Aorta (tissue), 5 donors: ENCODE measurements at places on chromosomes 5 and 9. TPM values are rescaled to one million over a fixed set of nuclear protein-coding genes. Genes with fewer than 3 reads are reported as not detected.

GRCh38 chr9:91258451-91258850 is 103.3 kb downstream of the AUH start:
- no peaks in the 10 kb centered on the region for H3K4me1 ChIP-seq
- H3K4me3 ChIP-seq: no peak overlapping the region
- no peaks in the 10 kb centered on the region for H3K27me3 ChIP-seq
- DNase-seq: no peak

DNA sequence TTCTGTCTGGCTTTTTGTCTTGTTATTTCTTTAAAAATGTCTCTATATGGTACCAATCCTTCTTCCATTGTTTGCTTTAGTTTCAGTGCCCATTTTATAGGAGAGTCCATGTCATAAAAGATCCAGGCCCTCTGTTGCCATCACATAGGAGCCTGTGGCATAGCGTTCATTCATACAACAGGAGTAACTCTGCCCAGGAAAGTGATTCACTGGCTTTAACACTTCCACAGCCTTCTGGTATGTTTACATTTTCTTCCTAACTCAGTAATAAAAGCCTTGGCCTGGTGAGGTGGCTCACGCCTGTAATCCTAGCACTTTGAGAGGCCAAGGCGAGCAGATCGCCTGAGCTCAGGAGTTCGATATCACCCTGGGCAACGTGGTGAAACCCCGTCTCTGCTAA is 519.3 kb upstream of the PTGER4 start:
- H3K4me1 ChIP-seq: no peaks in the 10 kb centered on the region
- no peak overlapping the region for H3K4me3 ChIP-seq
- H3K27ac ChIP-seq: no peak overlapping the region
- no peak for DNase-seq
- no peaks in the 10 kb centered on the region for H3K27me3 ChIP-seq

GRCh38 chr9:120299785-120300184 is 280.2 kb downstream of the CDK5RAP2 start:
- no peak for DNase-seq
- H3K27me3 ChIP-seq: no peaks in the 10 kb centered on the region
- no peaks in the 10 kb centered on the region for H3K36me3 ChIP-seq
- no peaks in the 10 kb centered on the region for H3K4me1 ChIP-seq

The OR13F1 gene
- not detected for total RNA-seq

DNA sequence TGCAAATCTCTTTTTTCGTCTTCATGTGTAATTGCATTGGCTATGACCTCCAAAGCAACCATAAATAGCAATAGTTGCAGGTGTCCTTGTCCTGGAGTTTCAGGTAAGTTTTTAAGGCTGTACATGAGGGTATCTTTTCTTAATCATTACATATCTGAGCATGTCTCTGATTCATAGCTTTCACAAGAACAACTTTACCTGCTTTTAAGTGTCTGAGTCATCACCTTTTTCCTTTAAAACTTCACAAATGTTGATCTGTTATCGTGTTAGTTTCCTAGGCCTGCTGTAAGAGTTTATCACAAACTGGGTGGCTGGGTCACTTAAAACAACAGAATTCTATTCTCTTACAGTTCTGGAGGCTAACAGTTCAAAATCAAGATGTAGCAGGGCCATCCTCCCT is 13.8 kb downstream of the GARNL3 start:
- H3K4me3 ChIP-seq: no peak overlapping the region
- H3K27ac ChIP-seq: no peak overlapping the region
- peaks cover 3% of the 10 kb centered on the region for H3K4me1 ChIP-seq
- no peak for DNase-seq

The VLDLR gene
- total RNA-seq: 43.2 TPM

DNA sequence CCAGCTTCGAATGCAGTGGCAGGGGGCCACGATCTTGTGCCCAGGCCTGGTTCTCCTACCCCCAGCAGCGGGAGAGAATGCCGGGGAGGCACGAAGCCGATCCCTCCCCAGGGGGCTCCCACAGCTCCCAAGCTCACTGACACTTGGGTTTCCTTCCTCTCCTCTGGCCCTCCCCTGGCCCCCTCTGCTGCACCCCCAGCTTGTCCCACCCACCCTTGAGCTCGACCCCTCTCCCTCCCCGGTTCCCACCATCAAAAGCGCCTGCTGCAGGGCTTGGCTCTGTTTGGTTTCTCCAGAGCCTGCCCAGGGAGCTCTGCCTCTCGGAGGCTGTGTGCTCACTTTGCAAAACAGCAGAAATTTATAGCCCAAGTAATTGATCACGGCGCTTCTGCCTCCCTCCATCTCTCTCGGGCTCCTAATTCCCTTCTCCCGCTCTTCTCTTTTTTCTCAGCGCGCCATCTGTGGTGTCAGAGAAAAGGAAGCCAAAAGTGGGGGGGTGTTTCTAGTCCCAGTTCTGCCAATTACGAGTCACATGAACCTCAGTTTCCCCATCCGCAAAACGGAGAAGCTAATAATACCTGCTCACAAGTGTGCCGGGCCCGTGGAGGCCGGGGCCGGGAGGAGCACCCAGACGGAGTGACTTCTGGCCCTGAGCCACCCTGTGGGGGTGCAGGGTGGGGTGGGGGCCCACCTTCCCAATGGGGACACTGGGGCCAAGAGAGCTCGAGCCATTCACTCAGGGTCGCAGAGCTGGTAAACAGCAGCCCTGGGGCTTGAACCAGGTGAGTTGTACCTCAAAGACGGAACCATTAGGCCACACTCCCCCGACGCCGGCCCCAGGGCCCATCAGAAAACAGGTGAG is 141.2 kb upstream of the IER5L start:
- H3K27me3 ChIP-seq: no peaks in the 10 kb centered on the region
- no peak overlapping the region for H3K4me3 ChIP-seq
- H3K4me1 ChIP-seq: no peaks in the 10 kb centered on the region
- H3K36me3 ChIP-seq: no peaks in the 10 kb centered on the region
- DNase-seq: peak; percentile 71
- H3K27ac ChIP-seq: peak overlapping the region; percentile 92

The UGT3A1 gene
- not detected for total RNA-seq

GRCh38 chr5:7181841-7182240 is 214.1 kb upstream of the ADCY2 start:
- H3K4me1 ChIP-seq: no peaks in the 10 kb centered on the region
- DNase-seq: no peak
- no peaks in the 10 kb centered on the region for H3K27me3 ChIP-seq

DNA sequence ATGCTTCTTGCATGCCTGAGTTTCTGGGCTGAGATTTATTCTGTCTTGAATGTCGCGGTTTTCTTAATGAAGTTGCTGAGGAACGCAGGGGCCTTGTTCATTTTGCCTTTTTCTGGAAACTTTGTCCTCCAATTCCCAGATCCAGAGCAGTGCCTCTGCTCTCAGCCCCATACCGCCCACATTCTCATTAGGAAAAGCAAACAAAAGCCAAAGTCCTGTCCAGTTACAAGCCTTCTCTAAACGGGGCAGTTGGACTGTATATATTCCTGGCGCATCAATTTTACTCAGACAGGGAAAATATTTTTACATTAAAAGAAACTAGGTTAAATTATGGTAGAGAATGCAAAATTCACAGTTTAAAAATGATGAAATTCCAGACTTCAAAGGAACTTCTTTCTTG is 1.2 kb upstream of the PSAT1 start:
- H3K27me3 ChIP-seq: no peaks in the 10 kb centered on the region
- no peaks in the 10 kb centered on the region for H3K4me1 ChIP-seq
- no peak overlapping the region for H3K27ac ChIP-seq
- H3K4me3 ChIP-seq: no peak overlapping the region

The JAKMIP2 gene
- total RNA-seq: 1.9 TPM
